HFFc6 (cell line): ENCODE measurements at places on chromosomes 3 and 15.

- no peak for DNase-seq
Observed at GRCh38 chr3:11297126-11297525, 24.9 kb downstream of the ATG7 start.

GRCh38 chr15:68658641-68659358, 80.0 kb downstream of the CORO2B start:
- no peak for DNase-seq

- no peak for DNase-seq
Observed at GRCh38 chr15:96184297-96184696, 146.2 kb upstream of the NR2F2 start.

DNA sequence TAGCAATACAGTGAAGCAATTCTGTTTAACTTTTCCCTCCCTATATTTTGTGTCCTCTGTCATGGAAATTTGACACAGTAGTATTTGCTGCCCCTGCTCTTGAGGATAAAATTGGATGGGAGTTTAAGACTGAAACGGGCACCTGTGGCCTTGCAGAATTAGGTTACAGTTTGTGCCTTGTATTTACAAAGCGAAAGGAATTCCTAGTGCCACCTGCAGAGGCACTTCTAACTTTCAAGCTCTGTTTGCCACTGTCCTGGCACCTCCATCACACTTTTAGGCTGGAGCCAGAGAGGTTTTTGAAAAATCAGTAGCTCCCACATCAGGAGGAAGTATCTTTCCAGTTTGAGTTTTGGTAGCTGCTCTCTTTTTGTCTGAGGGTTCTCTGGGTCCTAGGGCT, 39.5 kb downstream of the CD86 start:
- no peak for DNase-seq

- peak; percentile 59 for DNase-seq
Observed at GRCh38 chr3:63349583-63350573, 71.8 kb downstream of the SYNPR start.

DNA sequence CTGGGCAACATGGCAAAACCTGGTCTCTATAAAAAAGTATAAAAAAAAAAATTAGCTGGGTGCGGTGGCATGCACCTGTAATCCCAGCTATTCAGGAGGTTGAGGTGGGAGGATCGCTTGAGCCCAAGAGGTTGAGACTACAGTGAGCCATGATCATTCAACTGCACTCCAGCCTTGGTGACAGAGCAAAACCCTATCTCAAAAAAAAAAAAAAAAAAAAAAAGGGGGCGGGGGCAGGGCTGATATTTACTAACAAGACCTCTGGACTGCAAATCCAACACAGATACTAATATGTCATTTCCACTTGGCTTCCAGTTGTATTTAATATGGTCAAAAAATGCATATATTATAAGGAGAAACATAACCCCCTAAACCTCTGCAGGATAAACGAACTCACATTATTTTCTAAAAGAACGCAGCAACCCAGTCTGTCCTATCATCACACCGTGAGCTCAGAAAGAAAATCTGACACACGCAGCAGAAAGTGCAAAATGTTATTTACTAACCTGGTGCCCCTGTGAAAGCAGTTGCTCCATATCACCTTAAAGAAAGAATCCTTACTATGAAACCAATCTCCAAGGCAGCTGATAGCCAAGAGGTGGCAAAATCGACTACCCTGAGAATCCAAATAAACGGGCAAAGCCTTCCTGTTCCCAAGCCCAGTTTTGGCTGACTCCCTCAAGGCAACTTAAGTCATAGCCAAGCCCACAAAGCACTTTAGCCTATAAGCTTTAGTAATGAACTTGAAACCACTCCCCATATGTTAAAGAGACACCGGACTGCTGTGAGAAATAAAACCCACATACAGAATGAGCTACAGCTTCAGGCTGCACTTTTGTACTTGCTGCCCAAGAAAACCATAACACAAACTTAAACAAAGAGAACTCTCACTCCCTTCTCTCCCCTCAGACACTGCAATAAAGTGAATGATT, 39.3 kb downstream of the PLD1 start:
- DNase-seq: peak; percentile 70

- DNase-seq: no peak
Observed at GRCh38 chr15:53549697-53550305, 209.7 kb downstream of the WDR72 start.

GRCh38 chr15:32688151-32688639, 29.6 kb upstream of the GREM1 start:
- DNase-seq: peak; percentile 49

- no peak for DNase-seq
Observed at GRCh38 chr3:9768141-9768775, 1.5 kb downstream of the CAMK1 start.

GRCh38 chr15:41994772-41995475, 22.6 kb upstream of the EHD4 start:
- no peak for DNase-seq

GRCh38 chr15:34789326-34789725, 6.0 kb downstream of the ACTC1 start:
- no peak for DNase-seq

GRCh38 chr3:78481050-78481449, 1286.7 kb downstream of the ROBO1 start:
- DNase-seq: no peak

DNA sequence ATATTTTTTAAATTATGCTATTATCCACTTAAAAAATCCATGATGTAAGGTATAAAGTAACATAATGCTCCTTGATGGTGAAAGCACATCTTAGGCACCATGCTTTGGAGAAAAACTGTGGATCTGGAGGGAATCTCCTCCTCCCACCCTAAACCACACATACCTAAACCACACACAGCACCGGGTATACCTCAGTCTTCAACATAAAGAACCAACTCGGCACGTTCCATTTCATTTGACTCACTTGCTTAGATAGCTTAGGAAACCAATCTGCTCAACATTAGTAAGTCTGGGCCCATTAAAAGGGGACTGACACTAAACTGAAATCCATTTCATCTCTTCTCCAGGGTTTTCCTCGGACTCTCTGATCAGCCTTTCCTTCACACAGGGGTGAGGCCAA, 945.7 kb upstream of the CFAP20DC start:
- DNase-seq: no peak

DNA sequence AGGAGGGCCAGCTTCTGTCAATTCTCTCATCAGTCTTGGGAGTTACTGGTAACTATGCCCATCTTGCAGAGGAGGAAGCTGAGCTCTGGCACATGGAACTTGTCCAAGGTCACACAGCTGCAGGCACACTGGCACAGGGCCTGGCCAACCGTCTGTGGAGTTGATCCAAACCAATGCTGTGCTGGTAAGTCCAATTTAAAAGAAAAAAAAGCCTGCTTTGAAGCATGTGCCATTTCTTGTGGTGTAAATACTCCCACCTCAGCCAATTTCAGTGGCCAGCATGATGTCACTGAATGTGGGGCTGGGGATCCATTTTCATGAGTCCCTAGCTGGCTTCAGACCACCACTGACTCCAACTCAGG, 83.4 kb downstream of the CHSY1 start:
- no peak for DNase-seq

DNA sequence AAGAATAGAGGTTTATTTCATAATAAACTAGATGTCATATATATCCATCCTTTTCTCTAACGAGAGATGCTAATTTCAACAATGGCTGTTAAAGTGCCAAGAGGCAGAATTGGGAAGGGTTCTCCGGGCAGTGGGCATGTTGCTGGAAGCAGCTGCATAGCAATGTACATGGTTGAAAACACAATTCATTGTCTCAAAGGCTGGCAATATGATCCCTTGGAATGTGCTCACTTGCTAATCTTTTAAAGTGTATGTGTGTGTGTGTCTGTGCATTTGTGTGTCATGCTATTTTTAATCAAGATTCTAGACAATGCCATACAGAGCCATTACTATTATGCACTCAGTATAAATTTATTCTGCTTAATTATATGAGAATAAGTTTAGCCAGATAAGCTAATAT, 1020.3 kb downstream of the NAALADL2 start:
- DNase-seq: no peak

GRCh38 chr3:152232001-152232400, 36.7 kb upstream of the MBNL1 start:
- no peak for DNase-seq

DNA sequence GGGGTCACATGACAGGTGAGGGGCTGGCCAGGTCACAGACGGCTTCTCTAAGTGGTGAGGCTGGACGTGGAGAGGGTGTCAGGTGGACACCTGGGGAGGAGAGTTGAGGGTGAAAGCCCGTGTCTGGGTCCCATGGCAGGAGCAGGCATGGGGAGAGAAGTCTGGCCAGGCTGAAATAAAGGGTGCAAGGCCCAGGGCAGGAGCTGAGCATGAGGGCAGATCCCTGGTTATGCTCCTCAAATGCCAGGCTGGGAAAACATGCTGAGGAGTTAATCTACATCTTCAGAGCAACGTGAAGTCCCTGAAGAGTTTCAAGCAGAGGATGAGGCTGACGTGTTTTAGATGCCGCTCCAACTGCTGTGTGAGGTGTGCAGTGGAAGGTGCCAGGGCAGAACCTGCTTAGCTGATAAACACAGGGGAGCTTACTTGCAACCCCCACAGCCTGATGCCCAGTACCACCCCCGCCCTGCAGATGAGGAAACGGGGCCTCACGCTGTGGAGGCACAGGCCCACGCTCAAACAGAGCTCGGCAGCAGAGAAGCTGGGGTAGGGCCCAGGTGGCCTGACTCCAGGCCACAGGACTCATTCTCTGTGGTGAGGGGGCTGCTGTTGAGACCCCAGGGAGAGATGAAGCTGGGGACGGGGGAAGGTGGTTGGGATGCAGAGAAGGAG, 40.5 kb downstream of the HCN4 start:
- no peak for DNase-seq

GRCh38 chr15:73991260-73991659, 835 bp downstream of the STOML1 start:
- DNase-seq: no peak

- DNase-seq: no peak
Observed at GRCh38 chr3:125002414-125003368, 53.1 kb downstream of the HEG1 start.

DNA sequence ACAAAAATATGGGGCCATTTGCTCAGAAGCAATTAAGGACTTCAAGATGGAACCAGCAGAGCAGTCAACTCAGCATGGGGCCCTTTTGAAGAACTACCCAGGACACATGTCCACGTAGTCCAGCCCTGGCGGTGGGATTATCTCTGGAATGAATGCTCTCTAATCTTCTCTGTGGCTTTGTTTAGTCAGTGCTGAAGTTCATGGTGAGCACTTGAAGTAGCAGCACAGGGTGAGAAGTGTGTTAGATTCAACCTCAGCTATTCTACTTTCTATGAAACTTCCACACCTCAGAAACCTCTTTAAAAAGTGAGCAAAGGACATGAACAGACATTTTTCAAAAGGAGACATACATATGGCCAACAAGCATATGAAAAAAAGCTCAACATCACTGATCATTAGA, 74.4 kb downstream of the THRB start:
- no peak for DNase-seq

DNA sequence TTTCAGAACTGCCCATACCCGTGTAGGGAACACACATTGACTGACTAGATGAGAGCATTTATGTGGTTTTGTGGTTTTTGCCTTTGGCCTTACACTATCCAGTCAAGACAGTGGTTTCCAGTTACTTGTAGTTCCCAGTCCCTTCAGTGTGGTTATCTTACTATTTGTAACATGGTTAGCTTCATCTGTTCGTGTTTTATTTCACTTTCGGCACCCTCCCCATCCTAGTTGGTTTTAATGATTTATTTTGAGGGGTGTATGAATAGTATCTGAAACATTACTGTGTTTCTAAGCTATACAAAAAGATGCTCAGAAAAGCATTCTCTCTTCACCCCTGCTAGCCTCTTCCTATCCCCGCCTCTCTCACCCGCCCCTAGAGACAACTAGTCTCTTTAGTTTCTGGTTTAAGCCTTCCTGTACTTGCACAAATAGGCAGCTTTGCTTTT, 14.1 kb downstream of the LYSMD4 start:
- peak; percentile 63 for DNase-seq

DNA sequence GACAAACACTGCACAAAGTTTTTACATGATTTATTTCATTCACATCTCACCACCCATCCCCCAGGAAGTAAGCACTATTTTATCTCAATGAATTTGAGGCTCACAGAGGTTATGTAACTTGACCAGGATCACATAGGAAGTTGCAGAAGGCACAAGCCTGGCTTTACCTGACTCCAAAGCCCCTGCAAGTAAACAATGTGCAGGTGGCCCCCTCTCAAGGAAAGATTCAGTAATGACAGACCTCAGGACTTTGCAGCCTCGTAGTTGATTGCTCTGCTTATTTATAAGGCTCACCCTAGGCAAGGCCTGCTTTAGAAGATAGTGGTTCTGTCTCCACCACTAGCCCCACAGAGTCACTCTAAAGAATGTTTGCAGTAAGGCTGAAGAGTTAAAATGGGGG, 79.8 kb upstream of the MDFIC2 start:
- DNase-seq: no peak

GRCh38 chr3:8730656-8731055, 2.9 kb upstream of the CAV3 start:
- DNase-seq: no peak
